CD8-positive, alpha-beta memory T cell (primary cell): ENCODE measurements at places on chromosomes 5 and 9. TPM values are rescaled to one million over a fixed set of nuclear protein-coding genes. Genes with fewer than 3 reads are reported as not detected.

DNA sequence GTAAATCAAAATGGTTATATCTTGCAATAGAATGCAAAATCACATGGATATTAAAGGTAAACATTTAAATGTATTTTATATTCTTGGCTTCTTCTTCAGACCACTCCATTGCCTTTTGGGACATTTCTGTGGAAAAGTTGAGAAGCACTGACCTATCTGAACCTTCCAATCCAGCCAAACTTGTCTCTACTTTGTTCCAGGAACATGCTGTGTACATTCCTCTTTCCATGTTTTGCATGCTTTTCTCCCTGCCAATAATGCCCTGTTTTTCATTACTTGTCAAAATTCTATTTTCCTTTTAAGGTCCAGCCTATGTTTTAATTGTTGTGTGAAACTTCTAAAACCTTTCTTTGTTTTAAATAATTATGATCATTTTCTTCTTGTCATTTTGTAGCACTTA, 28.3 kb downstream of the JAK2 start:
- H3K36me3 ChIP-seq, result no peaks in the 10 kb centered on the region
- H3K27ac ChIP-seq, result no peak overlapping the region
- no peak overlapping the region for H3K4me3 ChIP-seq
- H3K4me1 ChIP-seq, result no peaks in the 10 kb centered on the region

KIF12 gene
- not detected for polyA plus RNA-seq

C9orf153 gene
- polyA plus RNA-seq, result not detected

DNA sequence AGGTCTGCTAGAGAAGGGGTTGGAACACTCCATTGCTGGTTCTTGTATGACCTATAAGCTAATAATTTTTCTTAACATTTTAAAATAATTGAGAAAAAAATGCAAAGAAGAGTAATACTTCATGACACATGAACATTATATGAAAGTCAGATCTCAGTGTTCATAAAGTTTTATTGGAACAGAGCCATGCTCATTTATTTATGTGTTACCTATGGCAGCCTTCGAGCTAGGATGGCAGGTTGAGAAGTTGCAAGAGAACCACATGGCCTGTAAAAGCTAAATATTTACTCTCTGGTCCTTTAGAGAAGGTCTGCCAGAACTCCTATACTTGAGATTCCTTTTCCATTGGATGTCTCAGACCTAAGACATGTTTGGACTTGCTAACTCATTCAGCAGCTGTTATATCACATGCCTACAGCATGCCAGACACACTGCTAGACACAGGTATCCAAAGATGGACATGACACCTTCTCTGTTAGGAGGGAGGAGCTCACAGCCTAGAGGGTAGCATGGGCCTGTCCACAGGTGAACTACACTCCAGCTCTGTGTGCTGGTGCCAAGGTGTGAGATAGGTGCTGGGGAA, 304.3 kb downstream of the ARHGAP26 start:
- DNase-seq, result no peak
- H3K4me3 ChIP-seq, result no peak overlapping the region
- H3K27ac ChIP-seq, result no peak overlapping the region
- H3K4me1 ChIP-seq, result no peaks in the 10 kb centered on the region
- H3K36me3 ChIP-seq, result no peaks in the 10 kb centered on the region

- H3K4me1 ChIP-seq, result no peaks in the 10 kb centered on the region
- H3K27ac ChIP-seq, result no peak overlapping the region
- no peak overlapping the region for H3K4me3 ChIP-seq
- DNase-seq, result no peak
- peaks cover 71% of the 10 kb centered on the region for H3K36me3 ChIP-seq
- no peaks in the 10 kb centered on the region for H3K27me3 ChIP-seq
Observed at GRCh38 chr5:169721771-169722170, 84.7 kb downstream of the DOCK2 start.

- DNase-seq, result no peak
- no peaks in the 10 kb centered on the region for H3K36me3 ChIP-seq
- H3K27me3 ChIP-seq, result no peaks in the 10 kb centered on the region
- no peaks in the 10 kb centered on the region for H3K4me1 ChIP-seq
- H3K27ac ChIP-seq, result no peak overlapping the region
Observed at GRCh38 chr5:155512329-155512728, 498.8 kb downstream of the KIF4B start.

DNA sequence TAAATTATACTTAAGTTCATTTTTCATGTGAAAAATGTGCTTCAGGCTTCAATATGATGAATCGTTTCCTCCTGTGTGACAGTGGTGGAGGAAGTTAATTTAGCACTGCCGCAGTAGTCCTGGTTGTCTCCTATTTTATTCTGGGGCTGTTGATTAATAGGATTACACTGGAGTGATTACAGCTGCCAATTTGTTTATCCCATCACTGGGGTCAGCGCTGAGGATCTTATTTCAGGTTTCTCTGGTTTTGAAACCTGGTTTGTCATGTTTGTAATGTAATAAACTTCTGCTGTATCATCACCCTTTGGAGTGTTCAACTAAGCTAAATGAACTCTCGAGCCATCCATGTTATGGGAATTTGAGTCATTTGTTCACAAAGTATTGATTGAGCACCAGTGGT, 241.7 kb upstream of the KCNN2 start:
- H3K36me3 ChIP-seq, result no peaks in the 10 kb centered on the region
- no peaks in the 10 kb centered on the region for H3K27me3 ChIP-seq
- no peak overlapping the region for H3K27ac ChIP-seq
- no peaks in the 10 kb centered on the region for H3K4me1 ChIP-seq

GLDC gene
- 0.58 TPM for polyA plus RNA-seq

VCP gene
- 195 TPM for polyA plus RNA-seq

- H3K27ac ChIP-seq, result no peak overlapping the region
- no peaks in the 10 kb centered on the region for H3K4me1 ChIP-seq
- no peaks in the 10 kb centered on the region for H3K27me3 ChIP-seq
- no peaks in the 10 kb centered on the region for H3K36me3 ChIP-seq
- no peak for DNase-seq
- no peak overlapping the region for H3K4me3 ChIP-seq
Observed at GRCh38 chr5:145867806-145868205, 5.0 kb downstream of the GRXCR2 start.

GRCh38 chr9:125707472-125707804, 430 bp upstream of the MAPKAP1 start:
- H3K27me3 ChIP-seq, result no peaks in the 10 kb centered on the region
- DNase-seq, result no peak
- peak overlapping the region; percentile 61 for H3K4me3 ChIP-seq
- H3K36me3 ChIP-seq, result no peaks in the 10 kb centered on the region
- H3K27ac ChIP-seq, result peak overlapping the region; percentile 57

- H3K4me3 ChIP-seq, result no peak overlapping the region
- peak overlapping the region; percentile 17 for H3K27ac ChIP-seq
- H3K4me1 ChIP-seq, result peaks cover 15% of the 10 kb centered on the region
- no peak for DNase-seq
- no peaks in the 10 kb centered on the region for H3K36me3 ChIP-seq
Observed at GRCh38 chr5:132774406-132774805, 2.6 kb downstream of the SEPTIN8 start.

GRCh38 chr9:85408494-85408893, 333.3 kb downstream of the AGTPBP1 start:
- H3K27ac ChIP-seq, result no peak overlapping the region
- no peaks in the 10 kb centered on the region for H3K36me3 ChIP-seq
- H3K27me3 ChIP-seq, result no peaks in the 10 kb centered on the region
- no peaks in the 10 kb centered on the region for H3K4me1 ChIP-seq

ITGA1 gene
- polyA plus RNA-seq, result 16.5 TPM

LHX2 gene
- polyA plus RNA-seq, result not detected

MXD3 gene
- polyA plus RNA-seq, result 0.79 TPM

C5orf46 gene
- not detected for polyA plus RNA-seq

- no peaks in the 10 kb centered on the region for H3K4me1 ChIP-seq
- DNase-seq, result no peak
- H3K27me3 ChIP-seq, result no peaks in the 10 kb centered on the region
- H3K4me3 ChIP-seq, result no peak overlapping the region
- H3K36me3 ChIP-seq, result no peaks in the 10 kb centered on the region
Observed at GRCh38 chr5:95697781-95698681, 15.2 kb upstream of the SPATA9 start.

SLC36A2 gene
- not detected for polyA plus RNA-seq

DNA sequence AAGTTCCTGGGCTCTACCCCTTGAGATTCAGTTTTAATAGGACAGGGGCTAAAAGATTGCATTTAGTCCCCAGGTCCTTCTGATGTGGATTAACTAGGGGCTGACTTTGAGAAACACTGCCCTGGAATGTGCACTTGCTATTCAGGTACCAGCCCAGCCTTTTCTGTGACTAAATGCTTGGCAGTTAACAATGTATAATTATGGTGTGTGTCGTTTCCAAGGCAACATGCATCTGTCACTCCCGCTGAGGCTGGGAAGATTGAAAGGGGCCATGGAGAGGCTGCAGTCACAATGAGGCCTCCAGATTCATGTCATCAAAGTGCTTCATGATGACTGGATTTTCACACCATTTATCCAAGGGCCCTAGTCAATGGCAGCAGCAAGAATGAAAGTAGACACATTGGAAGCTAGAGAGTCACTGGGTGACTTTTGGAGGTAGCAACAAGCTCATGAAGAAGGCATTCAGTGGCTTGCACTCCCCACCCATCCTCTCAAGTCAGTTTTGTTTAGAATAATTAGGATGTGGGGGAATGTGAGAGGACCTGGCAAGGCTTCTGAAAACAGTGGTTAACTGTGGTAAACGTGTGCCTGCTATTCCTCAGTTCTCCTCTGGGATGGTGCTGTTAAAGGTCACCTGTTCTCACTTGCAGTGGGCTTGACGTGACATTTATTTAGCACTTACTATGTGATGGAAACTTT, 28.3 kb downstream of the RAI14 start:
- no peak for DNase-seq
- no peaks in the 10 kb centered on the region for H3K27me3 ChIP-seq
- no peak overlapping the region for H3K4me3 ChIP-seq
- H3K4me1 ChIP-seq, result no peaks in the 10 kb centered on the region
- H3K36me3 ChIP-seq, result no peaks in the 10 kb centered on the region

SVEP1 gene
- not detected for polyA plus RNA-seq

DNA sequence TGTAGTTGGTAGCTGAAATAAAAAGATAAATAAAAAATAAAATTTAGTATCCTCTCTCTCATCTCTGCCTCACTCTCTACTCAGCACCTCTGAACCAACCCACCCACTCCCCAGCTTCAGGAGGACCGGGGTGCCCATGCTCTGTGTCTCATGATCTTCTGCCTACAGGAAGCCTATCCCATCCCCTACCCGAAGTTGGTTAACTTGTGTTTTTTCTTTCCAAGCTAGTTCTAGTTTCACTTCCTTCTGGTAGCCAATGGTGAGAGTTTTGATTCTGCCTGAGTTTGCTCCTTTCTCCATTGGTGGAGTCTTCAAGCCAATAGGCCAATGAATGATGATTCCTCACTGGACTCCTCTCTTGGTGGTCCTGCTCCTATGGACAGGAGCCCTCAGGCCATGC, 32.1 kb downstream of the SNX24 start:
- no peak overlapping the region for H3K4me3 ChIP-seq
- no peaks in the 10 kb centered on the region for H3K4me1 ChIP-seq
- no peaks in the 10 kb centered on the region for H3K36me3 ChIP-seq
- no peak overlapping the region for H3K27ac ChIP-seq

SHOC1 gene
- not detected for polyA plus RNA-seq

- H3K27me3 ChIP-seq, result no peaks in the 10 kb centered on the region
- H3K36me3 ChIP-seq, result no peaks in the 10 kb centered on the region
- no peaks in the 10 kb centered on the region for H3K4me1 ChIP-seq
- no peak overlapping the region for H3K4me3 ChIP-seq
- DNase-seq, result no peak
Observed at GRCh38 chr9:132192728-132193127, 30.9 kb downstream of the NTNG2 start.

PHF2 gene
- polyA plus RNA-seq, result 3.0 TPM

CDC25C gene
- polyA plus RNA-seq, result not detected

AMBP gene
- not detected for polyA plus RNA-seq

LCN1 gene
- polyA plus RNA-seq, result not detected

DNA sequence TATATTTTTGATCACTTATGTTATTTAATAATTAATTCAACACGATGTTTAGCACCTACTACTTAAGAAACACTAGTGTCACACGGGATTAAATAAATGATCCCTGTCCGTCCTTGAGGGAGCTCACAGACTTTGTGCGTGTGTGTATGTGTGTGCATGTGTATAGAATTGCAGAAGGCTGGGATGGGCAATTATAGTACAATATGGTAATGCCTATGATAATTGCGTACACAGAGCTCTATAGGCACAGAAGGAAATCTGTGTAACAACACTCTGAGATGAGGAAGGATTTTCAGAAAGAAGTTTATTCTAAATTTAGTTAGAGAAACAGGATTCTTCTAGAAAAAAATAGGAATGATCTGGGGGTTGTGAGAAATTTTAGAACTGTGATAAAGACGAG, 76.9 kb downstream of the CDH12 start:
- no peaks in the 10 kb centered on the region for H3K36me3 ChIP-seq
- no peak overlapping the region for H3K27ac ChIP-seq
- no peaks in the 10 kb centered on the region for H3K27me3 ChIP-seq
- H3K4me3 ChIP-seq, result no peak overlapping the region
- DNase-seq, result no peak

ADAMTS13 gene
- 0.32 TPM for polyA plus RNA-seq

- peak overlapping the region; percentile 84 for H3K4me3 ChIP-seq
- peak; percentile 62 for DNase-seq
- H3K27ac ChIP-seq, result peak overlapping the region; percentile 84
- H3K36me3 ChIP-seq, result no peaks in the 10 kb centered on the region
- peaks cover 22% of the 10 kb centered on the region for H3K4me1 ChIP-seq
Observed at GRCh38 chr9:129496473-129497004, 124.4 kb downstream of the C9orf50 start.

SOHLH1 gene
- polyA plus RNA-seq, result not detected

GRCh38 chr5:10310066-10310779, 2.5 kb upstream of the CMBL start:
- DNase-seq, result no peak
- H3K36me3 ChIP-seq, result no peaks in the 10 kb centered on the region
- no peaks in the 10 kb centered on the region for H3K27me3 ChIP-seq
- H3K27ac ChIP-seq, result no peak overlapping the region
- H3K4me1 ChIP-seq, result no peaks in the 10 kb centered on the region
- H3K4me3 ChIP-seq, result no peak overlapping the region

NMUR2 gene
- not detected for polyA plus RNA-seq

TLR4 gene
- not detected for polyA plus RNA-seq

GRCh38 chr5:135578685-135579341, at the start of gene CXCL14:
Gene CXCL14 (minus strand): TSS chr5:135578991. CDS start chr5:135578778, 213 bp downstream.
- H3K27me3 ChIP-seq, result no peaks in the 10 kb centered on the region
- no peak within 1 kb of the TSS for H3K27ac ChIP-seq
- no peaks in the 10 kb centered on the region for H3K36me3 ChIP-seq

DNA sequence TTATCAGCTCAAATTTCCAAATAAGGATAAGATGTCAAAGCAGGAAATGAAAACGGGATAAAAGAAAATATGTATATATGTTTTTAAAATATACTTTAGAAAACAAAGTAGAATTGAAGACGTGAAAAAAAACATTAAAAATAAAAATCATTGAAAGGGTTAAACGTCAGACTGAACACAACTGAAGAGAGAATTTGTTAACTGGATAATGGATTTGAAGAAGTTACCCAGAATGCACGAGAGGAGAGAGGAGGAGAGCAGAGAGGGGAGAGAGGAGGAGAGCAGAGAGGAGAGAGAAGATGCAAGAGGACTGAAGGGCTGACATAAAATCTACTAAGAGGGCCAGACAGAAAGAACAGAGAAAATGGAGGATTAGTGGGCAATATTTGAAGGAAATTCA, 88.0 kb downstream of the CDKN2A start:
- H3K4me1 ChIP-seq, result no peaks in the 10 kb centered on the region
- no peaks in the 10 kb centered on the region for H3K27me3 ChIP-seq
- H3K27ac ChIP-seq, result no peak overlapping the region
- H3K4me3 ChIP-seq, result no peak overlapping the region
- no peaks in the 10 kb centered on the region for H3K36me3 ChIP-seq
